ENCODE measurements at places on chromosomes 13 and 19.
A peak's percentile ranks its signal among the peaks of the same experiment; 100 is the strongest.

- peaks cover 2% of the 10 kb centered on the region for H3K27me3 ChIP-seq
- H3K4me1 ChIP-seq, result peaks cover 3% of the 10 kb centered on the region
- no peak for DNase-seq
- H3K27ac ChIP-seq, result no peak overlapping the region
- no peak overlapping the region for H3K4me3 ChIP-seq
These were observed 83.0 kb downstream of the POLR1D start for GRCh38 chr13:27704681-27705080.

DNA sequence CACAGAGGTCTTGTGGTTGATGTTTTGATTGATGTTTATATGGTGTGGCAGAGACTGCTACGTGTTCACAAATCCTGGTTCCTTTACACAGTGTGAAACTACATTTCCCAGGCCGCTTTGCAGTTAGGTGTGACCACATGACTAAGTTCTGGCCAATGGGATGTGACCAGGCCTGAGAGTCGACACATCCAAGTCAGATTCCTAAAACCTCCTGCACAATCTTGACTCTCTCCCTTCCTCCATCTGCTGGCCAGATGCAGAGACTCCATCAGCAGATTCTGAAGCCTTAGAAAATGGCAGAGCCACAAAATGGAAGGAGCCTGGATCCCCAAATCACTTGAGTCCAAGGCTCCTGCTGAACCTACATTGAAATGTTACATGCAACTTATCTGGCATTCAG lies 12.6 kb downstream of the CD37 start:
- H3K27me3 ChIP-seq, result no peaks in the 10 kb centered on the region
- DNase-seq, result peak; percentile 26
- no peak overlapping the region for H3K4me3 ChIP-seq

GRCh38 chr19:58325311-58326022 lies 1.3 kb upstream of the ZSCAN22 start:
- peaks cover 1% of the 10 kb centered on the region for H3K36me3 ChIP-seq
- no peak for DNase-seq
- no peak overlapping the region for H3K27ac ChIP-seq
- no peaks in the 10 kb centered on the region for H3K27me3 ChIP-seq
- H3K4me3 ChIP-seq, result no peak overlapping the region

DNA sequence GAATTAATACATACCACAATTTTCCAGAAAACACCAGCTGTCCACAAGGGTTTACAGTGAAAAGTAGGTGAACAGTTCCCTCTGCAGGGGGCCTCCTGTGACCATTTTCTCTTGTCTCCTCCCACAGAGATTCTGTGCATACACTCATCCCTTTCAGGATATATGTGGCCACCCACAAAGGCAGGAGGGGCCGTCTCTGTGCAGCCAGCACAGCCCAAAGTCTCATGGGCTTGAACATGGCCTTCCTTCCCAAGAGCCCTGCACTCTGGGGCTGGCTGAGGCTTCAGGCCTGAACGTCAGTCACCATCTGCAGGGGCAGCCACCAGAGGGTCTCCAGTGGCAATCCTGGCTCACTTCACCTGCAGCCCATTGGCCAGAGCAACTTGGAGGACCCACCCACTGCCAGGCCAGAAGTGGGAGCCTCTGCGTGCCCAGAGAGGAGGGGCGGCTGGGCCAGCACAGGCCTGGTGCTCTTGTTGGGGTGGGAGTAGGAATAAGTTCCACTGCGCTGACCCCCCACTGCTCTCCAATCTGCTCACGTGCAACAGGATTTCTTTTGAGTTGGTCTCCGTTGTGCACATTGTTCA lies 25.1 kb downstream of the TMEM161A start:
- no peaks in the 10 kb centered on the region for H3K27me3 ChIP-seq
- DNase-seq, result no peak
- no peaks in the 10 kb centered on the region for H3K36me3 ChIP-seq
- no peak overlapping the region for H3K27ac ChIP-seq
- no peak overlapping the region for H3K4me3 ChIP-seq

GRCh38 chr13:68428292-68428691 lies 1198.2 kb upstream of the PCDH9 start:
- no peak for DNase-seq
- no peak overlapping the region for H3K27ac ChIP-seq
- no peaks in the 10 kb centered on the region for H3K4me1 ChIP-seq
- no peaks in the 10 kb centered on the region for H3K27me3 ChIP-seq
- H3K4me3 ChIP-seq, result no peak overlapping the region

DNA sequence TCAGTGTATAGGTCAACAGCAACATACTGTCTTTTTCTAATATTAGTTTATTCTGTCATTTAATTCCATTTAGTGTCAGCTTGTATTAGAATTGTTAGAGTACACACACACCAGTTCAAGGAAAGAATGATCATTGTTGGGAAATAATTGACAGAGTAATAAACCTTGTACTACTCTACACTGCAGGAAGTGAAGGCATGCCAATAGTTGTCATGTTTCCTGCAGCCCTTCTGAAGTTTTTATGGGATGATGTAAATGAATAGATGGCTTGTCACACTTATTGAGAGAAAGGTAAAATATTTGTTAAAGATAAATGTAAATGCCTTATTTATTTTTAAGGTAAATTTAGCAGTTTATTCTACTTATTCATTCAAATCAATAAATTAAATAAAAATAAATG lies 306.9 kb upstream of the KLHL1 start:
- DNase-seq, result no peak
- no peak overlapping the region for H3K27ac ChIP-seq
- H3K36me3 ChIP-seq, result no peaks in the 10 kb centered on the region
- H3K4me1 ChIP-seq, result no peaks in the 10 kb centered on the region
- H3K4me3 ChIP-seq, result no peak overlapping the region

DNA sequence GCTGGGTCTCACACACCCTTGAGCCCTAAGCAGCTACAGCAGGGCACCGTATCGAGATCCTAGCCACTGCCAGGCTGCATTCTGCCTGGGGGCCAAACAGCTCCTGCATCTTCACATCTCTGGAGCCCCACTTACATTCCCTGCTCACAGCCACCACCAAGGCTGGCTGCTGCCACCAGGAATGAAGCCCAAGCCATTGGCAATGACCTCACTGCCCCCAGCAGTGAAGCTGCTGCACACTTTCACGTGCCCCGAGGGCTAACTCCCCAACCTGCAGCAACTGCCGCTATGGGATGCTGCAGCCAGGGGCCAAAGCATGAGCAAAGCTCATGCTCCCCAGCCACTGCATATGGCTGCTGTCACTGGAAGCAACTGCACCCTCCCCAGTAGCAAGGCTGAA lies 42.0 kb downstream of the F2RL3 start:
- peaks cover 1% of the 10 kb centered on the region for H3K27me3 ChIP-seq
- peaks cover 4% of the 10 kb centered on the region for H3K36me3 ChIP-seq
- no peaks in the 10 kb centered on the region for H3K4me1 ChIP-seq
- H3K4me3 ChIP-seq, result no peak overlapping the region

- no peaks in the 10 kb centered on the region for H3K27me3 ChIP-seq
- DNase-seq, result no peak
- peaks cover 2% of the 10 kb centered on the region for H3K36me3 ChIP-seq
- no peak overlapping the region for H3K27ac ChIP-seq
- peaks cover 69% of the 10 kb centered on the region for H3K4me1 ChIP-seq
These were observed 22.9 kb downstream of the LRCH1 start for GRCh38 chr13:46575818-46576221.

GRCh38 chr13:51849145-51850101 lies 4.4 kb upstream of the TMEM272 start:
- H3K4me1 ChIP-seq, result peaks cover 16% of the 10 kb centered on the region
- no peaks in the 10 kb centered on the region for H3K36me3 ChIP-seq
- peak; percentile 47 for DNase-seq
- no peak overlapping the region for H3K27ac ChIP-seq
- H3K27me3 ChIP-seq, result peaks cover 8% of the 10 kb centered on the region

DNA sequence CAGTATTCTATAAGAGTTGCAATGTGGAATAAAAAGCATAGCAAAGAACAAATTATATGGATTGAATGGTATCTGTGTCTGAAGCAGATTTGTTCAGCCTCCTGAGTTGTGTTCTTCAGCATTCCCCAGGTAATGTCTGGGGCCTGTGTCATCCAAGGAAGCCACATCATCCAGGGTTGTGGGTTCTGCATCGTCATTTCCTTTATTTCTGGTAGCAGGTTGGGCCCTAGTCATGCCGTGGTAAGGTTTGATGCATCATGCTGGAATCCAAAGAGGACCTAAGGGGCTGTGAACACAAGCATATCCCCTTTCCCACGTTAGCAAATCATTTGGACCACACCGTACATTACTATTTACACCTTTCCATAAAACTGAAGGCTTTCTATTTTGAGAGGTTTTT lies 131.0 kb upstream of the ZNF91 start:
- no peak overlapping the region for H3K27ac ChIP-seq
- no peak for DNase-seq
- no peaks in the 10 kb centered on the region for H3K27me3 ChIP-seq

- no peak overlapping the region for H3K4me3 ChIP-seq
- no peaks in the 10 kb centered on the region for H3K27me3 ChIP-seq
- H3K36me3 ChIP-seq, result peaks cover 73% of the 10 kb centered on the region
- no peak overlapping the region for H3K27ac ChIP-seq
- peak; percentile 7 for DNase-seq
These were observed 13.2 kb downstream of the ZNF793 start for GRCh38 chr19:37519890-37520289.

DNA sequence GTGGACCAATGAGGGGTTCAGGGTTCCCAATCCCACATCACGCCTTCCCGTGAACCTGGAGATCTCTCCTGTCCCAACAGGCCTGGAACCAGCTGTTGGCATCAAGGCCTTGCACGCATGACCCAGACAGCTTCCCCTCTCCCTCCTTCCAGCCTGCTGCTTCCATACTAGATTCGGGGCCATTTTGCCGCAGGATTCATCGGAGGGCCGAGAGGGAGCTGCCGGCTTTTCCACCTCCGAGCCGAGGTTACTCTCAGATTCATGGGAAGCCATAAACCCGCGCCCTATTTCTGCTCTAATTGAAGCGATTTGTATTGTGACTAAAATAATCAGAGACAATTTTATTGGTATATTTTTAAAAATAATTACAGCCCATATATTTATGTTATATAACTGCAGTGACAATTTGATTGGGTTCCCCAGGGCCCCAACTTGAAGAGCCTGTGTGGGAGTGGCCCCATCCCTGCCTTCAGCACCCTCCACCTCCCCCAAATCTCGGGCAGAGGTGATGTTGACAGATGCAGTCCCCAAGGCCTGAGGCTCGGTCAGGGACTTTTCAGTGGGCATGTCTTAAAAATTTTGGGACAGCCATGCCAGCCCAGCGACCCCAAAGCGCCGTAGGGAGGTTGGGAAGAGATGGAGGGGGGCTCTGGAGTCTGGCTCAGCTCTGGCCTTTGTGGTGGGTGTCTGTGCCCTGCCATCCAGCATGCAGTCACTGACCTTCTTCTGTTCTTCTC lies 30.8 kb upstream of the PEPD start:
- no peaks in the 10 kb centered on the region for H3K36me3 ChIP-seq
- H3K27ac ChIP-seq, result no peak overlapping the region

DNA sequence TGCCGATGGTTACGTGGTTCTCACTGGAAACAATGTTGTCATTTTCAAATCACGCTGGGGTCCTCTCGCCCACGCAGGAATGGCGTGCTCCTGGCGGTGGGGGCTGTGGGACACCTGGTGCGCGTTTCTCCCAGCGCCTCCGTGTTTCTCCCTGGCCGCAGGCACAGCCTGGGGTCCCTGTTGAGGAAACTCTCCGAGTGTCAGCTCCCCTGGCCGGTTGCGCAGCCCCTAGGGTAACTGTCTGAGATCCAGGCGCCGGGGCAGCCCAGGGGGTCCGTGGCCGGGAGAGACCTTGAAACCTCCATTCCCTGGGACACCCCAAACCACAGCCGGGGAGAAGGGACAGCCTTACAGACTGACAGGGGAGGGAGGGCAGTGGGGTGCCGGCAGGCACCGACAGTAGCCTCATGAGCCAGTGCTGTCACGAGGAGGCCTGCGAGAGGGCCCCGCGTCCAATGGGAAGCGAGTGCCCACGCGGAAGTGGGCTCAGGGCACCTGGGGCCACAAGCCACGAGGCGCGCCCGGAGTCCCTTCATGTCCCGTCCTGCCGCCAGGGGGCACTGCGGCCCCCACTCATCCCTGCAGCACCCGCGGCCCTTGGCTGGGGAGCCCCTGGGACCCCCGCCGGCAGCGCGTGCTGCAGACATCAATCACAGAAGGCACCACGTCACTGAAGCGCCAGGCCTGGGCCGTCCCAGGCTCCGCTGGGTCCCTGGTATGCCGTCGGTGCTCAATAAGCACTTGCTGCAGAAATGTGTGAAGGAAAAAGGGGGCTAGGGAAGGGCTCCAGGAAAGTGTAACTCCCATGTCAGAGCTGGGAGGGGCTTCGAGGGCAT lies 9.5 kb downstream of the ADAMTSL5 start:
- H3K27me3 ChIP-seq, result peaks cover 13% of the 10 kb centered on the region
- peaks cover 11% of the 10 kb centered on the region for H3K4me1 ChIP-seq
- no peak overlapping the region for H3K4me3 ChIP-seq
- no peak overlapping the region for H3K27ac ChIP-seq

GRCh38 chr13:20438801-20439200 lies 86.9 kb downstream of the CRYL1 start:
- no peak overlapping the region for H3K4me3 ChIP-seq
- peaks cover 2% of the 10 kb centered on the region for H3K36me3 ChIP-seq
- peaks cover 13% of the 10 kb centered on the region for H3K4me1 ChIP-seq
- DNase-seq, result no peak

DNA sequence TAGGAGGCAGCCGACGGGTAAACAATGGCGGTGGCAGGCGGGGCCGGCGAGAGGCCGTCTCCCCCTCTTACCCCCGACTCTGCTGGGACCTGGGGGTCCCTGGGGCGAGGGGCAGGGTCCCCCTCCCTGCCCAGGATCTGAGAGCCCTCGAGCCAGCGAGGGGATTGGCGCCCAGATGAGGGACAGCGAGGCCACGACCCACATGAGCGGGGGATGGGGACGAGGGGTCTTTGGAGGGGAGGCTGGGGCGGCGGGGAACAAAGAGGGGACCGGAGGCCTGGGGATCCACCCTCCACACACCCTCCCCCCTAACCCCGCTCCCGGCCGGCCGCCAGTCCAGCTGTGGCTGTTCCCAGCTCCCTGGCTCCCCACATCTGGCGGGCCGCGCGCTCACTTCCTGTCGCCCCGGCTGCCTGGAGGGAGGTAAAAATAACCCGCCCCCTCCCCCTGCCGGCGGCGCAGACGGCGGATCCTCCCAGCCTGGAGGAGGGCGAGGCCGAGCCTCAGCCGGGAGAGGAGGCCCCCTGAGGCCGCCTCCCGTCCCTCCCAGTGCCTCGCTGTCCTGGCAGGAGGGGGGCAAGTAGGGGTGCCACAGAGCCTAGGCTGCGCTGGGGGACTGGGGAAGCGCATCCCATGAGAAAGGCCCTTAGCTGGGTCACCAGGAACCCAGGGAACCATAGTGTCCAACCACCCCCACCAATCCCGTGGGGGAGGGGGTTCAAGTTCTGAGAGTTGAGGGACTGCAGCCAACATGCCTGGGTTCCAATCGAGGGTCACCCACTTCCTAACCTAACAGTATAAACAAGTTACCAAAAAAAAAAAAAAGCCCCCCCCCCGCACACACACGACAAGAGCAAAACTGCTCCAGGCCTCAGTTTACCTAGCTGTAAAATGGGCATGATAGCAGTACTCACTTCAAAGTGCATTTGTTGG lies 29.3 kb upstream of the NANOS3 start:
- peaks cover 52% of the 10 kb centered on the region for H3K4me1 ChIP-seq
- no peaks in the 10 kb centered on the region for H3K27me3 ChIP-seq
- H3K27ac ChIP-seq, result peak overlapping the region; percentile 98
- H3K4me3 ChIP-seq, result peak overlapping the region; percentile 72
- no peaks in the 10 kb centered on the region for H3K36me3 ChIP-seq

All from activated naive CD4-positive, alpha-beta T cell treated with anti-CD3 and anti-CD28 coated beads for 36 hours (primary cell).